PC-3 (cell line): ENCODE measurements at places on chromosomes 5 and 9.
A peak's percentile ranks its signal among the peaks of the same experiment; 100 is the strongest.

DNA sequence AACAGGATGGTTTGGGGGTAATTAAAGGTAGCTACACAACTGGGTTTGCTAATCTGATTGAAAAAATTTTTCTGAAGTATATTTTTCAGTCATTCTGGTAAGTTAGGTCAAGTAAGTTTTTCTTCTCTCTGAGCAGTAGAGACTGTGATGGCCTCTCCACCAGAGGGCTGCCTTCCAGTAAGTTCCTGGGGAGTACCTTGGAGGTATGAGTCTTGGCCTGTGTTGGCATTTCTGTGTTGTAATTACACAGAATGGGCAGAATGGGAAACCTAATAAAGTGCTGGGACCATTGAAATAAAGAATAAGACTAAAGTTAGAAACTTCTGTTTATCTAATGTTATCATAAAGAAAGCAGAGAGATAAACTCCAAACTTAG lies 430.8 kb downstream of the ARHGEF28 start:
- DNase-seq: peak; percentile 51

GRCh38 chr9:114372921-114373448 lies 14.8 kb downstream of the AKNA start:
- DNase-seq: no peak

DNA sequence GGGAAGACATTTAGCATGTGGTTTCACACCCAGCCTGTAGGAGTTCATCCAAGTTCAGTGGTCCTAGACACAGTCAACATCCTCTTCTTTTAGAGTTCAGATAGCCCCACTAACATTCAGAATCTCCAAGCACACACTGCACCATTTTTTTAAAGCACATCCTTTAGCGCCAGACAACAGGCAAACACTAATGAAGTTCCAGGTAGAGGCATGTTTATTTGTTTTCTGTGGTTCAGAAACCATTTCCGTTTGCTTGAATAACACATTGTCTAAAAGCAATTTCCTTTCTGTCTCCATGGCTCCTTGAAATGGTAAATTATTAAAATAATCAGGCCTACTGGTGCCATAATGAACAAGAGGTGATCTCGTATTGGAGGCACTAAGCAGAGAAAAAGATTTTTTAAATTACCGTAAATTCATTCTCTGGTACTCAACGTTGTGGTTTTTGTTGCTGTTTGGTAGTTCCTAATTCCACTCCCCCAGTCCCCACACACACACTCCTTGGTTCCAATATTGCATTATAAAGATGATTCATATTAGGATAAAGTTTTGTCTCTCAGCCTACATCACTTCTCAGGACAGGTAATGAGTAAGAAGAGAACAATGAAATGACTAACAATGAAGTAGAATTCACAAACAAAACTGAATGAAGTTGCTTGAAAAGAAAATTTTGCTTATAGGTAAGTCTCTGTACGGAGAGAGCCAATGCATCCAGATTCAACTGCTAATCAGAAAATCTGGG lies 153.1 kb downstream of the PCSK1 start:
- DNase-seq: peak; percentile 83

DNA sequence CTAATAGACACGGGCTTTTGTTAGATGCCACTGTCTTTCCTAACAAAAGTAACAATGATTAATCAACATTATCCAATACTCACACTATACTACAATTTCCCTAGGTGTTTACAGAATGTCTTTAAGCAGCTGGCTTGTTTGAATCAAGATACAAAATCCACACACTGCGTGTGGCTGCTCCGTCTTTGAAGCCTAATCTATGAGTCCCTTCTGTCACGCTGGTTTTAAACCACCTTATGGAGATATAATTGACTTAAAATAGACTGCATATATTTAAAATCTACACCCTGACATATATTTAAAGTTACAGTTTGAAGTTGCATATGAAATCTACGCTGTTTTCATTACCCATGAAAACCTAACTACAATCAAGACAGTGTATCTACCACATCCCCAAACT lies 73.9 kb upstream of the TBC1D9B start:
- no peak for DNase-seq

GRCh38 chr9:86434039-86434726 lies 80.0 kb upstream of the TUT7 start:
- peak; percentile 56 for DNase-seq
